ENCODE measurements at places on chromosomes 7 and 10. TPM values are rescaled to one million over a fixed set of nuclear protein-coding genes. Genes with fewer than 3 reads are reported as not detected.

Gene DNAH11
- polyA plus RNA-seq, result 3.3 TPM

Gene PPP1R3C
- polyA plus RNA-seq, result 37.3 TPM

Gene MSMB
- not detected for polyA plus RNA-seq

Gene ASB15
- 2.5 TPM for polyA plus RNA-seq

Gene ADO
- 31.6 TPM for polyA plus RNA-seq

Gene ARL5B
- polyA plus RNA-seq, result 50.1 TPM

Gene GPNMB
- 22.1 TPM for polyA plus RNA-seq

Gene ACTA2
- polyA plus RNA-seq, result 158 TPM

Gene AKR1C1
- polyA plus RNA-seq, result 15.3 TPM

Gene EPDR1
- 20.2 TPM for polyA plus RNA-seq

Gene SAP25
- polyA plus RNA-seq, result 4.2 TPM

Gene TBC1D12
- polyA plus RNA-seq, result 21.6 TPM

Gene LIPF
- polyA plus RNA-seq, result 0.47 TPM

Gene MSS51
- polyA plus RNA-seq, result 6.0 TPM

All from left kidney (tissue), 8 donors.